ENCODE measurements at places on chromosomes 4 and X.
A peak's percentile ranks its signal among the peaks of the same experiment; 100 is the strongest.

- DNase-seq = peak; percentile 58
Measured at GRCh38 chrX:11944501-11944900, 186.5 kb downstream of the MSL3 start.

- no peak for DNase-seq
Measured at GRCh38 chr4:147643616-147644015, 26.4 kb downstream of the TMEM184C start.

- no peak for DNase-seq
Measured at GRCh38 chr4:10722957-10723356, 38.4 kb upstream of the CLNK start.

- no peak for DNase-seq
Measured at GRCh38 chr4:2084316-2084715, 25.2 kb downstream of the NAT8L start.

DNA sequence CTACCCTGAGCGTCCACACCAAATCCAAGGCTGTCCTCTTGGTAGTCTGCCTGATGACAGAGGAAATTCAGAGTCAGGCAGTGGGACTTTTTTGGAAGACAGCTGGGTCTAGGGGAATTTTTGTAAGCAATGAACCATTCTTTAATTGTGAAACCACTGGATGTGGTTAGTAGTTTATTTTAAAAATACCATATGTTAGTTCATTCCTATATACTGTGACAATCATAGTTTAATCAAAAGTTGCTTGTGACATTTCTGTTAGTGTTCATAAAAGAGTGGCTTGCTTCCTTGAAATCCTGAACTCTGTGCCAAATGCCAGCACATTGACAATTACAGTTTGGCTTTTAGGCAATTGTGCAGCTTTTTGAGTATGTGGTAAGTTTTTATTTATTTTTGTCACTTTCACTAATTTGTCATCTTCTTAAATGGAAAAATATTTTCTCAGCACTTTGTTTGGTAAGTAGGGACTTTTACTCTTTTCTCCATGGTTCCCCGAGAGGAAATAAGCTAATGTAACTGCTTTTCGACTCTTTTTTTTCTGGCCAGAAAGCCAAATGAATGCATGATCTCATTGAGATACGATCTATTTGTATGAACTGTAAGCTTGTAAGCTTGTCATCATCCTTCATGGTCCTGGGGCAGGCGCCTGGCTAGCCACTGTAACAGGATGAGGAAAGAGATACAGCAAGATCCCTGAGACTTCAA is 72.6 kb upstream of the SLC4A4 start:
- no peak for DNase-seq

DNA sequence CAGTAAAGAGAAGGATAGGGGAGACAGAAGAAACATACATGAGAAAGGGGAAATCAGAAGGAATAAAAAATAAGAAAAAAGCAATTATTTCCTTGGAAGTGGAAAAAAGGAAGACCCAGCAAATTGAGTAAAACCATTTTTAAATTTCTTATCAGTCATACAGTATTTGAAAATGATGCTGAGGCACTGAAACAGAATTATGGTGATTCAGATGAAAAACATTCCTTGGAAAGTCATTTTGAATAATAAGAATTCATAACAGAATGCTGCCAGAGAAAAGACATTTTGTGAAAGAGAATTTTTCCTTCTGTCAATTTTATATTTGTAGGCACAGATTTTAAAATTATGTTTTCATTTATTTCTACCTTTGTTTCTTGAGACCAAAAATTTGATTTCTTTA is 895.5 kb upstream of the EPHA5 start:
- DNase-seq = no peak

- peak; percentile 19 for DNase-seq
Measured at GRCh38 chr4:54384563-54384962, 155.5 kb downstream of the PDGFRA start.

DNA sequence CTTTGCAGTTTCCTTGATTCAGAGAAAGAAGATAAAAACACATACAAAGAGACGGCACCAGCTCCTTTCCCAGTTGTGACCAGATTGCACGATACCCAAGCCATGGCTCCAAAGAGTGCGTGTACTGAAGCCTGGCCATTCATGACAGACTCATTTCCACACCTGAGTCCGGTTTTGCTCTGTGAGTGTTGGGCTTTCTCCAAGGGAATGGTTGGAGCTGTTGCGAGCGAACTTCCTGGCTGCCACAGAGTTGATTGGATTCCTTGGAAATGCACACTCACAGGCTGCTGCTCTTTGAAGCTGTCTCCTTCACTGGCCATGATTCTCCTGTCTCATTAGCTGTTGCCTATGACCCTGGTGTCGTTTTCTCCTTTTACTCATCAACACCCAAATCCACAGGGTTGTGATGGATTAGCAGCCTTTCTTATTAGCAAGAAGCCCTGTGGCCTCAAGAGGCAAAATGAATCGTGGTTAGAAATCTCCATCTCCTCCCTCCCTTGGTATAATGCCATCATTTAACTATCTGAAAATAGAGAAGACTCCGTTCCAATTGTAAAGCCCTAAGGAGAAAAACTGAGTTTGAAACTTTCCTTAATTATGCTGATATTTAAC is 43.9 kb upstream of the BBS12 start:
- no peak for DNase-seq

- no peak for DNase-seq
Measured at GRCh38 chr4:36320117-36320896, 38.9 kb downstream of the DTHD1 start.

DNA sequence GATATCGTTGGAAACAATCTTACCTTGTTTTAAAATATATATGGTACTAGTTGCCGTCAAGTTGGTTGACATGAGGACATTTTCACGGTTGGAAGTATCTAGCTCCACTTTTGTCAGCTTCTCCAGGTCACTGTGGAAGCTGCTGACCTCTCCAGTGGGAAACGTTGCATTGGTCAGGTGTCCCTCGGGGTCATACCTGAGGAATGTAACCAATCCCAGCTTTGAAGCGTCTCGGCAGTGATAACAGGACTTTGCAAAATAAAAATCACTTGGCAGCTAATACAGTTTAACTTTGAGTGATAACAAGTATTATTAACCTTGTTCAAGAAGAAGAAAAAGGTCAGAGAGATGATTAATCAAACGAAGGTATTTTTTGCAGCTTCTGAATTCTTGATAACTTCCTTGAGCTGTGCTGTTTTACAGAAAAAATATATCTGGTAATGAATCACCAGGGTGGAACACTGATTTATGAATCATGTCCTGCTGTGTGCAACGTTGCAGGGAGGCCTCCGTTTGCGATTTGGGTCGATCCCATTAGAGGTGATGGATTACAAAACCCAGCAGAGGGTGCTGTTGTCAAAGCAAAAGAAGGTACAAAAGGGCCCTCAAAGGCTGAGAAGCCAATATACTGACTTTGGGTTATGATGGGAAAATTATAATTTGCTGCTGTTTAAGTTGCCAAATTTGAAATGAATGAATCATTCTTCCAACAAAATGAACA is 60.1 kb downstream of the SH2D1A start:
- DNase-seq = peak; percentile 35

- DNase-seq = no peak
Measured at GRCh38 chr4:89567936-89568335, 260.3 kb upstream of the GPRIN3 start.

DNA sequence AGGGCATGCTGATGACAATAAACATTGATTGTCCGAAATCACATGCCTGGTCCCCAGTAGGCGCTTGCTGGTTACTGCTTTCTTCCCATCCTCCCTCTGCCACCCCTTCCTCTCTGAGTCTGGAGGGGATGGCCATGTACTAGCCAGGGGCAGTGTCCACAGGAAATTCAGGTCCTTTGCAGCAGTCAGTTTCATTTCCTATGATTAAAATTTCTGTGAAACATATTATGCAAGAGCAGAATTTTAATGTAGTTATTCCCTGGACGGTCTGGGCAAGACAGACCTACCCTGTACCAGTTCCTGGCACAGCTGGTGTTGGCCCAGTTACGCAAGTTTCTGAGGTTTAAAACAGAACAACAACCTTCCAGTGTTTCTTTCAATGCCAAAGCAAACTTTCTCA is 28.2 kb upstream of the TLR2 start:
- no peak for DNase-seq

DNA sequence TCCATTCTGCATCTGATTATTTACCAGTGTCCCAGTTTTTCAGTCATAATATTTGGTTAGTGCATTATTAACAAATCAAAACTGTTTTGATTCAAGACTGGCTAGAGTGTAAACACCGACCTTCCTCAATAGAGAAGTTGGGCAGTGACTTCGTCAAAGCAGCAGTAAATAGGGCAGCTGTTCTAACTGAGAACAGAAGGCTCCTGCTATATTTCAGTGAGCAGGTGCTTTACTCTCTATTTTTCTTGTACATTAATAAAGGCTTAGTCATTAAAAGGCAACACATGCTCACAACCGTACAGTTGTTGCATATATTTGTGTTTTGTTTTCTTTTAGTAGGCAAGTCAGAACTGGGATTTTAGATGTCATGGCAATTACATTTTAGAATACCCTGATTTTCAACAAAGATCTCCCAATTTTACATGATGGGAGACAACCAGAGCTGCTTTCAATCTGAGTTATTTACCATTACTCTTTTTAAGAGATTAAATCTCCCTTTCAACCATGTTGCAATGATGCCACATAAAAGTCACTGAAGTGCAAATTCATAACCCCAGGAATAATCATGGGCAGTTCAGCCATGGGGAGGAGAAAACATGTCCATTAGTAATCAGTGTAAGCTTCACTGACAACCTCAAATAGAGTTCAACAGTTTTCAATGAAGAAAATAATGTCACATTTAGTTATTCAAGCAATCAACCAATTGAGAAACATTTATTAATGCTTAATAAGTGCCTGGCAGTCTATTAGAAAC is 233.3 kb downstream of the NDST4 start:
- no peak for DNase-seq

All from WTC11 (cell line).